ENCODE measurements at places on chromosomes 4 and X.

GRCh38 chr4:22720091-22720490 lies 27.4 kb downstream of the GBA3 start:
- DNase-seq, result no peak

GRCh38 chrX:1679238-1679637 lies 64.4 kb downstream of the ASMT start:
- no peak for DNase-seq

GRCh38 chr4:98937986-98938720 lies 9.2 kb upstream of the EIF4E start:
- no peak for DNase-seq

GRCh38 chr4:41363384-41363981 lies 106.8 kb downstream of the UCHL1 start:
- no peak for DNase-seq

- no peak for DNase-seq
Measured at GRCh38 chr4:177367336-177367735, 57.7 kb downstream of the NEIL3 start.

DNA sequence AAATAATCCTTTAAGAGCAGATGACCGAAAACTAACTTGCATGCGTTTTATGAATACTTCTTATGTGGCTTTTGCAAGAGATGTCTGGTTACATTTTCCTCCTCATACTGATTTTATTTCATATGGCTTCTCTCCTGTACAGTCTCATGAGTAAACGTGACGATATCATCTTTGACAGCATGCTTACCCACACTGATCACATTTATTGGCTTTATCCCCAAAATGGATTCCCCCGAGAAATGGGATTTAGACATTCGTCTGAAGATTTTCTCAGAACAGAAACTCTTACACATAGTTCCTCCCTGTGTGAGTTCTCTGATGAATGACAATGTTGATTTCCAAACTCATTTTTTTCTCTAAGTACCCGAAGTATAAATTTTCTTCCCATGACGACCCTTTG lies 939.7 kb upstream of the LCORL start:
- DNase-seq, result no peak

DNA sequence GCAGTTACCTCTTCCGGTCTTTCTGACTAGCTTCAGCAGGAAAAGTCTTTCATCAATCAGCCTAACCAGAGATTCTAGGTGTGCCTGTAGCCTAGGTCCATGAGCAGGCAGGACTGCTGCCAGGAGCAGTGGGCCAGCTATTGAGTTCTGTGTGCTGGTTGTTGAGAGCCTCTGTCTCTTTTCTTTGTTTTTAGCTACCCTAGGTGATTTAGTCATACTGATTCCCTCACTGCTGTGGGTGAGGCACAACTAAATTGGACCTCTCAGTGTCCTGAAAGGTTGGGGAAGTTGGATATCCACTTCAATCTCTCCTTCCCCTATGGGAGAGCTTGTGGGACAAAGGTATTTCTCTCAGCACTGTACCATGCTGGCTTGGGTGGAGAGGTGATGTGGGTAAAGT lies 354.9 kb downstream of the GPAT3 start:
- DNase-seq, result no peak

Measured in naive B cell (primary cell).